CD4-positive, alpha-beta T cell treated with Interleukin-10 for 1 hour (primary cell): ENCODE measurements at places on chromosomes 16 and 17.

DNA sequence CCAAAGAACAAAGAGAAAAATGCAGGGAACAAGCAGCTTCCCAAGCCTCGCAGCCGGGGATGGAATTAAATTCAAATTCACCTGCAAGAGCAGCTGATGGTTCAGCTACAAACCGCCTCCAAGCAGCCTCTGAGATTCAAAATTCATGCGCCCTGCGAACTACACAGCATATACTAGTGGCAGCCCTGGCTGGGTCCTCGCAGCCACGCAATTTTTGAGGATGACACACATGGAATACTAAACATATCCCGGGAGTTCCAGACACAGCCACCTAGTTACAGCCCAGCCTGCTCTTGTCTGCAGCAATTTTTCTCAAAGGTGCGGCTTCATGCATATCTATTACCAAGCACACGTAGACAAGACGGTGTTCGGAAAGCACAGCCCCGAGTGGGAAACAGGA, 35.9 kb upstream of the KIFC3 start:
- no peak for DNase-seq

GRCh38 chr17:80892019-80892855, 99.4 kb upstream of the CHMP6 start:
- peak; percentile 55 for DNase-seq

GRCh38 chr17:69142175-69142802, 594 bp upstream of the ABCA6 start:
- no peak for DNase-seq

GRCh38 chr16:58842156-58842555, 108.0 kb upstream of the GOT2 start:
- no peak for DNase-seq

- DNase-seq = no peak
These were observed 12.3 kb upstream of the CDH15 start for GRCh38 chr16:89159066-89159849.

GRCh38 chr16:23254338-23254737, 47.8 kb upstream of the SCNN1B start:
- DNase-seq = no peak

- DNase-seq = no peak
These were observed 2.8 kb downstream of the PIP4K2B start for GRCh38 chr17:38796451-38797157.

DNA sequence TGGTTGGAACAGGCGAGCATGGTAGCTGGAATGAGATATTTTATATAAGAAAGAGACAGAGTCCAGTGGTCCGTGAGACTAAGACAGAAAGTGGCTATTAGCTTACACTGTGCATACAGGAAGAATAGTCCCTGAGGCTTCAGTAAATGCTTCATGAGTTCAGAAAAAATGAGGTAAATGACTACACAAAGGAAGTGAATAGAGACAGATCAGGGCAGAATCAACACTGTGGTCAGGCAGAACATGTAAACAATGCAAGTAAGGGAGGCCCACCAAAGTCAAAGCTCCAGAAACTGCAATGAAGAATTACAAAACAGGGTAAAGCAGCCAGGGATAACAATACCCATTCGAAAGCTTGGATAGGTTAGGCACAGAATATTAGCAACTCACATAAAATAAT, 4.8 kb downstream of the ABCA10 start:
- no peak for DNase-seq
